Stimulated activated CD4-positive, alpha-beta T cell treated with anti-CD3 and anti-CD28 coated beads, Interleukin-2, amount 100 ng/mL, for 24 hours (primary cell): ENCODE measurements at places on chromosomes 3 and 15.

DNA sequence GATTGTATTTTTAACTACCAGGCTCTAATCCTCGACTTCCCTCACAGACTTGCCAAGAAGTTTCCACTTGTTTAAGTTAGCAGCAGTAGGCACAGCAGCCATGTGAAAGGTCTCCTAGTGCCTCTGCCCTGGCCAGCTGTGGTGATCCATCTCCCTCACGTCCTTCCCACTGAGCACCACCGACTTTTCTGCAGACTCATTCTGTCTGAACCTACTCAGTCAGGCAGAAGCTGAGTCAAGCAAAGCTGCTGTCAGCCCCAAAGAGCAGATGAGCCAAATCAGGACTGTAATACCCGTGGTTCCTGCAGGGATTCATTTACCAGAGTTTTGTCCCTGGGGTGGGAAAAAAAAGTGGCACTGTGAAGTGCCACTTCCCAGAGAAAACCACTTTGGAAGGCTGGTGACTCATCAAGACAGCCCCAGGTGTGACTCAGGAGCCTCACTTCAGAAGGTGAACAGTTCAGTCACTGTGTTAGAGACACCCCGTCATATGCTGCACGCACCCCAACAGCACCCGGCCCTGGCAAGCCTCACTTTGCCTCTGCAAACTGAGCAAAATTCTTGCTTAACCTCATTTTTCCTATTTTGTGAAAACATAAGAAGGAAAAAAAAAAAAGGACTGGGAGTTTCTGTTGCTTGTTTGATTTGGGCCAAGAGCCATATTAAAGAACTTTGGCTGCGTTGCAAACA is 76.0 kb downstream of the WWTR1 start:
- DNase-seq, result no peak

DNA sequence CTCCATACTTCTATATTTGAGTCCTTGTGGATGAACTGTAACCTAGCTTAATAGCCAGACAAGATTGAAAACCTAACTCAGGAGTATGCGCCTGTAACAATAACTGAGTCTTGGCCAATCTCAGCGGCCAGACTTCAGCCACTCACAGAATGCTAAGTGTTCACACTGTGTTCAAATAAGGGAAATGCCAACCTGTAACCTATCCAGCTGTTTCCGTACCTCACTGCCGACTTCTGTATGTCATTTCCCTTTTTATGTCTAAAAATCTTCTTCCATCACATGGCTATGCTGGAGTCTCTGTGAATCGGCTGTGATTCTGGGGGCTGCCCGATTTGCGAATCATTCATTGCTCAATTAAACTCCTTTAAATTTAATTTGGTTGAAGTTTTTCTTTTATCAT is 169.2 kb downstream of the NFKBIZ start:
- DNase-seq, result no peak

- no peak for DNase-seq
Observed at GRCh38 chr3:169161011-169161410, 502.5 kb downstream of the MECOM start.

GRCh38 chr3:18546632-18547031 is 121.5 kb upstream of the SATB1 start:
- DNase-seq, result no peak

DNA sequence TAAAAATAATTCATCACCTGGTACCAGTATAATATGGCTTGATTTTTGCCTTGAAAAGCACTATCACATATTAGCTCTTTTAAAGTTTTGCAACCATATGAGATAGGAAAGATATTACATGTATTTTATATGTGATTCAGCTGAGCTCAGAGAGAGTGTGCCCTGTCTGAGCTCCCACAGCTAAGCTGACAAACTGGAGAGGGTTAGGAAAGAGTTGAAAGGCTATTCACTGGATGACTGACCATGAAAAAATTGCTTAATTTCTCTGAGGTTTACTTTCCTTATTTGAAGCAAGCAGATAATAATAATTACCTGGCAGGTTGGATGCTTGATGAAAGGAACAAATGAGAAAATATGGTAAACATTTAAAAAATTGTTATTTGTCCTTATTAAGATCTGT is 97.4 kb upstream of the CCDC80 start:
- no peak for DNase-seq

- DNase-seq, result no peak
Observed at GRCh38 chr3:138082992-138083386, 32.4 kb downstream of the DZIP1L start.

- no peak for DNase-seq
Observed at GRCh38 chr3:159417761-159418160, 570.9 kb upstream of the IL12A start.
